ENCODE measurements at places on chromosomes 12 and 14.

- no peak for DNase-seq
Observed at GRCh38 chr12:27504507-27504906, 19.5 kb upstream of the PPFIBP1 start.

DNA sequence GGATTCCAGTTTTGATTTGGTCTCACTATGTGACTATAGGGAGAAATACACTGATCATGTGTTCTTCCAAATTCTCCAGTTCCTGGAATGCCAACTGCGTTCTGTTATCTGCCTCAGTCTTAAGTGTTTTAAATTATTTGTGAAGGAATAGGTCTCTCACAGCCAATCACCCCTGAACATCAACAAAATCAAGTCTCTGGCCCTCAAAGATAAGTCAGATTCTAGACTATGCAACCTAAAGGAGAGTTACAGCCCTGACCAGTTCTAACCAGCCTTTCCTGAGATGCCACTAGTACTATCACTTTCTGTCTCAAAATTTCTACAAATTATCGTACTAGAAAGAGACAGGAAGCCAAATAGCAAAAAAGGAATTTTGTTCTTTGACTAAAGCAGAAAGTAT lies 22.3 kb downstream of the ZFC3H1 start:
- no peak for DNase-seq

GRCh38 chr14:71438684-71439083 lies 493.5 kb upstream of the RGS6 start:
- peak; percentile 36 for DNase-seq

GRCh38 chr12:3452348-3452747 lies 38.7 kb upstream of the PRMT8 start:
- DNase-seq = no peak

DNA sequence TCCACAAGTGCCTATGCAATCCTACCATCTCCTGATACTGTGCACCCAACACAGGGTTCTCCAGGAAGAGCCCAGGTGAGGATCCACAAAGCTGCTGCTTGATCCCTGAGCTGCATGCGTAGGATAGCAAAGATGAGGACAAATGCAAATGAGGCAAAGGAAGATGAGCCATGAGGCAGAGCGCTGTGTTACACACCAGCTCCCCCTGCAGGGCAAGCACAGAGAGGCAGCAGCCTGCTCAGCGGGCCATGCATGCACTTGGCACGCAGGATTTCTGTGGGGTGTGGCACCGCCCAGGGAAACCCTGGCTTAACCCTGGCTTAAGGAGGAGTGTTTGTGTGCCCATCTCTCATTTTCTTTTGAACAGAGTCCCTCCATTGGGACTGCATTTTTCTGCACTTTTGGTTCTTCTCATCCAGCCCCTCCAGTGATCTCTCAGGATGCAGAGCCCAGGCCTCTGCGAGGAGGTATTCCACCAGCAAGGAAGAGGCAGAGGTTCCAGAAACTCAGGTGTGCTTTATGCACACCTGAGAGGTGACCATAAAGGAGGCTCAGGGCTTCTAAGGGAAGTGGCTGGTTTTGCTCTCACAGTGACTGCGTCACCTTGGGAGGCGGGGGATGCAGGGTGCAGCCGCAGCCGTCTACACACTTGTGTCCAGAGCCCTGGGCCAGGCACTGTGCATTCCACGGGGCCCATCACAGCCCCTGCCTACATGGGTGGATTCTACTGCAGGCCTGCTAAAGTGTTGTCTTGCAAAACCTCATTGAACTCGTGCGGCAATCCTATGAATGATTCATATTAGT lies 973.3 kb upstream of the TMEM132C start:
- DNase-seq = peak; percentile 26

DNA sequence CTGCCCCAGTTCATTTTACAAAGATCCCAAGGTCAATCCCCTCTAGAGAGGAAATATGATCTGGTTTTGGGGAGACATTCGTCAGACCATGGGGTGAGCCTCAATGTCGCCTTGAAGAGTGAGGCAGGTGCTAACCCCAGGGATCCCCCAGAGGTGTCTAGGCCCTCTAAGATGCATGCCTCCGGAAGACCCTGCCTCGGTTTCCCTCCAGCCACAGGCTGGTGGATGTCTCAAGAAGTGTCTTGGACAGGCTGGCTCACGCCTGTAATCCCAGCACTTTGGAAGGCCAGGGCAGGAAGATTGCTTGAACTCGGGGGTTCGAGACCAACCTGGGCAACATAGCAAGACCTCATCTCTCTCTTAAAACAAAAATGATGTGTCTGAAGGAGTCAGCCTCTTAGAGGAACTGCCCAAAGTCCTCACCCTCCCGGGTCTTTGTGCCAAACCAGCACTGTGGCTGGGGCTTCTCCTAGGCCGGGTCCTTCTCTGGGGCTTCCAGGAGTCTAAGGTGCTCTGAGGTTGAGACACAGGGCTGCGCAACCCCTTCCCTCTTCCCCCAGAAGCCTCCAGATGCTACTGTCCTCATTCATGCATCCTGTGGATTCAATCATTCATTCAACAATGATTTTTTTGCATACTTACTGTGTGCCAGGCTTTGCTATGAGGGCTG lies 24.7 kb upstream of the BEGAIN start:
- no peak for DNase-seq

- DNase-seq = no peak
Observed at GRCh38 chr12:19801941-19802340, 362.6 kb downstream of the AEBP2 start.

GRCh38 chr14:66649498-66649897 lies 141.6 kb downstream of the GPHN start:
- no peak for DNase-seq

- DNase-seq = no peak
Observed at GRCh38 chr14:23540141-23540469, 11.5 kb downstream of the ZFHX2 start.

- DNase-seq = no peak
Observed at GRCh38 chr12:115394496-115395220, 710.7 kb upstream of the TBX3 start.

GRCh38 chr12:110369992-110370391 lies 33.5 kb downstream of the ANAPC7 start:
- DNase-seq = no peak

- no peak for DNase-seq
Observed at GRCh38 chr14:97878727-97879126, 1081.5 kb downstream of the VRK1 start.

- DNase-seq = no peak
Observed at GRCh38 chr12:85606455-85606854, 229.8 kb downstream of the RASSF9 start.

DNA sequence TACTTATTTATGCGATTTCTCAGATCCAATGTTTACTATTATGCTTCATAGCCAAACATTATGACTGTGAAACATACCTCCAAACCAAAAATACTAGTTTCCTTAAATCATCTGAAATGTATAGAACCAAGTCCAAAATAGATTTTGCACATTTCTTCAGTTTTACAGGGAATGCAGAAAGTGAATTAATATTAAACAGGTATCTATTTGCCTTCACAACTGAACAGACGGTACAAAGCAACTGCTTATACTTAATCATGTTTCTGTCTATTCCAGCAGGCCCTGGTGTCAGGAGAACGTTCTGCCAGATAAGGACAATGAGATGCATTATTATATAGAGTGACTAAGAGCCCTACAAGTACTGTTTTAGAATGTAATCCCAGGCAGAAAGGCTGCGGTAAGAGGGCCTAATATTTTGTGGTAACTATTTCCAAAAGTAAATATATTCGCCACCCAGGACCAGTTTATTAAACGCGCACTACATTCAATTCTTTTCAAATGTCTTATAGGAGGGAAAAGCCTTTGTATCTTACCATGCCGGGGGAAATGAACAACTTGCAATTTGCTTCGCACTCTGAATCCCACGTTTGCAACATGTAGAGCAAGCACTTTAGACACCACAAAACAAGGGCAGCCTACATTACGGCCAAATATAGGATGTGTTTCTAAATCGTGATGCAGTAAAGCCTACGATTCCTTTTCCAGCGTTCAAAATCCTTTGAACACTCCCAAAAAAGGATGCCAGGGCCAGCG lies 1.5 kb downstream of the CORO1C start:
- DNase-seq = no peak

DNA sequence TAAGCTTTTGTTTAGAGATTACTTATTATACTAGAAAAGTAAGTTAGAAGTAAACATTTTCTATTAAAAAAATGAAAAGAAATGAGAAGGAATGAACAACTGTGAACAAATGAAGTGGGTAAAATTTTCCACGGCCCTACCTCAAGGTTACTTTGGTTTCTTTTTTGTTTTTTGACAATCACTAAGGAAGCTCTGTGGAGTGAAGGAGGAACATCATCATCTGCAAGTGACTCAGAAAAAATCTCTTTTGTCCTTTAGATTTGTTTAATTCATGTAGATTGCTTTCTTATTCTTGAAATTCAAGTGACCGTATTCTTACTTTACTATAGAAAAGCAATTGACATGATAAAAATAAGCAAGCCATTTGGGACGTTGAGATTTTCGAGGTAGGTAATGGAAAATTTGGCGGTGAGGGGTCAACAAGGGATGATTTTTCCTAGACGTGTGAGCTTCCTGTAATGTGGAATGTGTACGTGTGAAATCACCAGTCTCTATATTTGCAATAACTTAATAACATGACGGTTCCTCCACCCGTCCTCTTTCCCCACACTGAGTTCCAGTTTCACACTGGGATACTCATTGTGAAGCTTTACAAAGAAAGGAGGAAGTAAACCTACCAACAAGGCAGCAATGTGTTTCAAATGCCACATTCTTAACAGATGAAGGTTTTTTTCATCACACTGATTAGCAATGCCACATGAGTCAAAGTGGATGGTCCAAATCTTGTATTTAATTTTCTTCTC lies 62.3 kb upstream of the EGLN3 start:
- no peak for DNase-seq

DNA sequence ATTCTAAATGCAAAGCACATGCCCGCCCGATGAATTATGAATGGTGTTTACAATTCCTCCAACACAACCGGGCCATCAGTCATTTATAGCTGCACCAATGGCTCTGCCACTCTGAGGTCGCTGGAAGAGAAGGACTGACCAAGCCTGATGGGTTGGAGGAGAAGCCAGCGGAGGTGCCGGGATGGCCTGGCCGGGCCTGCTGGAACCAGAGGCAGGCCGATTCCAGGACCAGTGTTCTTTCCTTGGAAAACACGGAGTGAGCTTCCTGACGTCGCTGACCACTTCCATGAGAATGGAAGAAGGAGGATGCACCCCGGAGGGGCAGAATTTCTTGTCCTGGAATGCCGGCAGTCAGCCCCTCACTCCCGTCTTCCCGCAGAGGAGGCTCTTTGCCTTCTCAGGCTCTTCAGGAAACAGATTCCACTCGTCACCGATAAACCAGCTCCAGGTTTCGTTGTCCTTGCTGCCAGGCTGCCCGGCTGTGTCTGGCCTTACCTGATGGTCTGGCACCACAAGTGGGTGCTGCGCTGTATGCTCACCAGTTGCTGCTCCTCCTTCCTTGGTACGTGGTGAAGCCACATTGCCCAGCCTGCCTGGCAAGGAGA lies 358.5 kb upstream of the SFSWAP start:
- DNase-seq = no peak

- no peak for DNase-seq
Observed at GRCh38 chr12:8081251-8081920, 688 bp upstream of the NECAP1 start.

GRCh38 chr12:29286081-29286790 lies 94.7 kb downstream of the ERGIC2 start:
- DNase-seq = no peak

DNA sequence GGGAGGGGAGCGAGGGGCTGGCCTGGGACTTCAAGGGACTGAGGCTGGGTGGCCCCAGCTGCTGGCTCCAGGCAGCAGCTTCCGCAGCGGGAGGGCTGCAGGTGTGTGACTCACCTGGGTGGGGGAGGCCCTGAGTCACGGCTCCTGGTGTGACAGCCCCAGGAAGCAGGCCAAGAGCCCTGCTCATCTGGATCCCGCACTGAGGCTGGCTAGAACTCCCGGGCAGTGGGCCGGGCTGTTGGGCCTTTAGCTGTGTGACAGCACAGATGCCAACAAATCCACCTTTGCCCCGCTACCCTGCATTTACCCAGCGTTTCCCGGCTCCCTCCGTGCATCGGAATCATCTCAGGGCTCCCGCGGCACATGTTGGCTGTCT lies 180.0 kb upstream of the PRMT8 start:
- no peak for DNase-seq

GRCh38 chr14:95885866-95886265 lies 9.2 kb downstream of the TUNAR start:
- DNase-seq = no peak

- DNase-seq = no peak
Observed at GRCh38 chr12:87303396-87304012, 725.7 kb downstream of the C12orf50 start.

GRCh38 chr12:99959549-99960170 lies 25.1 kb downstream of the ANKS1B start:
- DNase-seq = no peak

- no peak for DNase-seq
Observed at GRCh38 chr12:116551952-116552772, 7.0 kb upstream of the MAP1LC3B2 start.

DNA sequence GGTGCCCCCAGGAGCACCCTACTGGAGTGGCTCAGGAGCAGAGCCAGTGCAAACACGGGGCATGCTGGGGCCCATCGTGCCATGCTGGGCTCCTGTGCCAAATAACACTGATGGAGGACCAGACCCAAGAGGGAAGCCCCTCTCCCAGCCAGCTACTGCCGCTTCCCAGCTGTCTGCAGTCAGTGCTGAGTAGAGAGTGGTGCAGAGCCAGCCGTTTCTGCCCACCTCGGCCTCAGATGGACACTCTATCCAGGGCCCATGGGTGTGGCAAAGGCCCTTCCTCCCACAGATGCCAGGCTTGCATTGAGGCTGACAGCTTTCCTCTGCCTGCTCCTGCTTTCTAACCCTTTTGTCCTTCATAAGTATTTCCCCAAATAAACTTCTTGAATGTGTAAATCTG lies 13.2 kb downstream of the CLBA1 start:
- DNase-seq = no peak

- DNase-seq = peak; percentile 97
Observed at GRCh38 chr12:95473884-95474659, at the start of gene METAP2. TSS of gene METAP2 (plus strand) at chr12:95474152. CDS start at chr12:95474180, 28 bp downstream.

DNA sequence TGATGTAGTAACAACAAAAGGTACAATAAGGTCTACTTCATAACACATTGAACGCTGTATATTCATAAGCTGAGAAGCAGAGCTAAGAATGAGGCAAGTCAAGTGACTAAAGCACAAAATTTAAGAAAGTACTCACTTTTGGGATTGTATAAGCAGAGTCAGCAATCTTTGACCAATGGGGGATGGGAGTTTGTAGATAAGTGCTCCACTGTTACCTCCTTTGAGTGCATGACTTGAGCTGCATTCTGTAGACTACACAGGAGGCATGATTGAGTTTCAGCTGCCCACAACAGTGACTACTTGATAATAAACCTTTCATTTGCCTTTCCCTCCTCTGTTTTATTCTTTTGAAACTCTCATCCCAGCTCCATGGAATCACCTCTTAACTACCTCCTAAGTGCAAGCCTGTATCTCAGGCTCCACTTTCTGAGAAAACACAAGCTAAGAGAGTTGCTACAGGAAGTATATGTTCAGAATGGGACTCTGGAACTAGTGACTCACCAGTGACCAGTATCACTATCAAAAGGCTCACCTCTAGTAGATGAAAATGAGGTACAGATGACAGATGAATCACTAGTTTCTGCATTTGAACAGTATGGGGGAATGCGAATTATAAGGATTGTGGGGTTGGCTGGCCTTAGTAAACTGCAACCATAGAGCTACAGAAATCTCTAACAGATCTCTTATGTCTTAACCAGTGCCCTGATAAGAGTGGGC lies 49.2 kb downstream of the SLC35F4 start:
- no peak for DNase-seq

All from hypothalamus (tissue), 51 donors.